ENCODE measurements at places on chromosomes 1 and 21.

DNA sequence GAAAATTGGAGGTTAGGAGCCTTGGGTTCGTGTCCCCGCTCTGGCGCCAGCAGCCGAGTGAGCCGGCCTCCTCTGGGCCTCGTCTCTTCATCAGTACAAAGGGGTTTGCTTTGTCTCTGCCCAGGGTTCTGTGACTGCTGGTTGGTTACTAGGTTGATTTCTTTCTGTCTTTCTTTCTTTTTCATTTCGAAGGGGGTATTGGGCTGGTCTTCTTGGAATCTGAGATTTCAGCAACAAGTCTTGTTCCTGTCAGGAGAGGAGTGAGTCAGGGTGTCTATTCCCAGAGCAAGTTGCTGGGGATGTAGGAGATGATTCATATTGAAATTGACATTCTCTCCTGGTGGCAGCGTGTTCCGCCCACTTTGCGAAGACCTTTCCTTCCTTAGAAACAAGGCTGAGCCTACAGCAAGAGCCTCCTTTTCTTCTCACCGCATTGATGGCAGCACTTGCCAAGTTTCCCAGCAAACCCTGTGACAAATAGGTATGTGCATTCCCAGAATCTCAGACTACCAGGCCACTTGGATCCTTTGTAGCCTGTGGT, 79.2 kb downstream of the MAN1C1 start:
- DNase-seq, result no peak

DNA sequence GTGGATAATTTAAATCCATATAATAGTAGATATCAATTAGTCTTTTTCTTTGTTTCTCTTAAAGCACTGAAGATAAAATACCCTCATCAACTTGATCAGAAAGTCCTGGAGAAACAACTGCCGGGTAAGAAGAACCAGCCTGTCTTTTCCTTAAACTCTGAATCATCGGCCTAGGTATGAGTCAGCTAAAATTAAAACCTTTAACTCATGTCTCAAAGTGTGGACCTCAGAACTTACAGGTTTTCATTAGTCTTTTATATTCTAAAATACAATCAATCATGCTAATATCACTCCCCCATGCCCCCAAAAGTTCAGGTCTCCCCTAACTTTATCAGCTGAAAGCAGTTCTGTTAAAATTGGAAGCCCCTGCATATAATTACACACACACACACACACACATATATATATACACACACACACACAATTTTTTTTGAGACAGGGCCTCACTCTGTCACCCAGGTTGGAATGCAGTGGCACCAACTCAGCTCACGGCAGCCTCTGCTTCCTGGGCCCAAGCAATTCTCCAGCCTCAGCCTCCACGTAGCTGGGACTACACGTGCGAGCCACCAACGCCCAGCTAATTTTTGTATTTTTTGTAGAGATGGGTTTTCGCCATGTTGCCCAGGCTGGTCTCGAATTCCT, 61.3 kb downstream of the B3GALNT2 start:
- no peak for DNase-seq

- DNase-seq, result no peak
Measured at GRCh38 chr1:55378582-55378981, 163.4 kb upstream of the USP24 start.

GRCh38 chr1:3206696-3207095, 137.7 kb downstream of the PRDM16 start:
- no peak for DNase-seq

- no peak for DNase-seq
Measured at GRCh38 chr1:196609370-196609737, 1.1 kb upstream of the KCNT2 start.

DNA sequence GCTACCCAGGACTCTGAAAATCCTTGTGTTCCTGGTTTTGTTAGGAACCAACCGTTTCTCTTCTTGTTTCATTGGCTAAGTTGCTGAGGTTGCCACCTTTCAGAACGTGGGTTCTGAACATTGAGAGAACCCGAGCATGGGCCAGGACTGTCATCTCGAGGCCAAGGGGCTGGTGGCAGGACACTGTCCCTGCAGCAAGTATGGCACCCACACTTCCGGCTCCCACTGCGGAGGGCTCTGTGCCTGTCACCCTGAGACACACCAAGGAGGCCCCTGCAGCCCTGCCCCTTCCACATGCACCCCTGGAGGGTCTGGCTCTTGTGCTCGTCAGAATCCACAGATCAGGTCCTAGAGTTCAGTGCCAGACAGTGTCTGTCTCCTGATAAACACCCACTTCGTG, 39.1 kb upstream of the LRRC3 start:
- no peak for DNase-seq

DNA sequence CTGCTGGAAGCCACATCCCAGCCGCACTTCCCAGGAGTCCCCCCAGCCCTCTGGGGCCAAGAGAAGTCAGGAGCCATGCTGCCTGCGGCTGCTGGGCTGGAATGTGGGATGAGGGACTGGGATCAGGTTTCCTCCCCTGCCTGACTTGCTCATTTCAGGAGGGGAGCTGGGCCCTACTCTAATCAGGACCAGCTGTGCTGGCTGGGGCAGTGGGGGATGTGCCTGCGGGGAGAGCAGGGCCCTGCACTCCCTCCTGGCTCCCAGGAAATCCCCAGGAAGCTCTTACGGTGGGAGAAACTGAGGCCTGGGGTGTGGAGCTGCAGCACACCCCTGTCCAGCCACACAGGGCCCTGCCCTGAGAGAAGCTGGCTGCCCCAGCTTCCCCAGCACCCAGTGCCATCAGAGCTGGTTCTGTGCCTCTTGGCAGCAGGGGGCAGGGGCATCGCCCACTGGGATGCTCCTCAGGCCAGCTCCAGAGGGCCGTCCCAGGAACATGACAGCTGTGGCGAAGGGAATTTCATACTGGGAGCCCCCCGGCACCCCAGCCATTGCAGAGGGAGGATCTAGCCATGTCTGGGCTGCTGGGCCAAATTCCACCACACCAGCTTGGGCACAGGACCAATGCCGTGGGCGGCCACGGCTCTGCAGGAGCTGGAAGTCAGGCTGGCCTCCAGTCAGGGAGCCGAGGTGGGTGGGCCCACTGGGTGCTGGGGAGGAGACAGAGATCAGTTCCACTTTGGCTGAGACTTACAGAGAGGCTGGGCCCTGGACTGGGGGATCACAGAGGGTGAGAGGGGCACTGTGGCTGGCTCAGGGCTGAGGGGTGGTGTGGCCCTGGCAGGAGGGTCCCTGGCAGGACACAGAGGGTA, 21.3 kb upstream of the PRSS38 start:
- DNase-seq, result no peak

- DNase-seq, result no peak
Measured at GRCh38 chr1:66542314-66542713, 8.4 kb downstream of the SGIP1 start.

GRCh38 chr1:33259879-33260278, 3.6 kb downstream of the ZNF362 start:
- no peak for DNase-seq

- DNase-seq, result no peak
Measured at GRCh38 chr1:203127666-203128430, at the start of gene ADORA1. ADORA1 (plus strand) TSS chr1:203127726; CDS start chr1:203128842, 1,116 bp downstream.

DNA sequence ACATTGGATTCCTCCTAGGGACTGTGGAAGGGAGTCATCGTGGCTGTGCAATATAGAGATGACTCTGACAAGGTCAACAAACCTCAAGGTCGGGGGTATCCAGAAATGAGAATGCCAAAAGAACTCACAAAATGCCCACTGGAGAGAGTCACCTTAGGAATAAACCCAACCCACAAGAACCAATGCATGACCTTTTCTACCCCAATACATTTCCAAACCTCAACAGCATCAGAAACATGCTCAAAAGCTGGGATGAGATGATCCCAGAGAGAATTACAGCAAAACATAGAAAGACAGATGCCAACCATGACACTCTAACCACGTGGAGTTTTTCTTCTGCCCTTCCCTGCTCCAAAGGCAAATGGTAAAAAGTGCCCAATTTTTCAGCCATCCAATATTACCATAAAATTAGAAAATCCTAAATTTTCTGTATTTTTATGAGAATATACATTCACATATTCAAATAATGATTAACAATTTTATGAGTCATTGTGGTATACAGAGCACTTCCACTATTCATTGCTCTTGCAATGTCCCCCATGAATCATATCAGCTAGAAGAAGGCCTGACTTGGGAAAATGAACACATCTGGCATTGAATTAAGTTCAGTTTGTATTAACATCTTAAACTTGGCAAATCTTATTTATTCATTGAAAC, 88.2 kb upstream of the PALMD start:
- DNase-seq, result no peak

DNA sequence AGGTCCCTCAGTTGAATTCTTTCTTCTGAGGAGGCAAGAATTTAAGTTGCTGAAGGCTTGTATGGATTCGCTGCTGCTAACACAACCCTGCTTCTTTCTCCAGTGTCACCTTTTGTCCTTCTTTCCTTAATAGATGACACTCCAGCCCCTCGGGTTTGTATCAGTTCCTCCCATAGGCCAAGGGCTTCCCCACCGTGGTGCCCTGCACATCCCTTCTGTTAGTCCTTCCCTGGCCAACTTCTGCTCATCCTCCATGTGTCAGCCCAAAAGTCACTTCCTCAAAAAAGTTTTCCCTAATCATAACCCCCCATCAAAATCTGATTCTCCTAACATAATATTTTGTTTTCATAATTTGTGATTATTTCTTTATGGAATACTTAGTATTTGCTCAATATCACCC, 190.4 kb downstream of the RHOU start:
- DNase-seq, result no peak

GRCh38 chr1:50491142-50491541, 67.9 kb upstream of the DMRTA2 start:
- DNase-seq, result no peak

- no peak for DNase-seq
Measured at GRCh38 chr21:27796106-27796505, 829.2 kb upstream of the ADAMTS5 start.

GRCh38 chr21:46598581-46599572, 6.0 kb downstream of the S100B start:
- no peak for DNase-seq

- DNase-seq, result no peak
Measured at GRCh38 chr1:112714313-112715263, 544 bp downstream of the PPM1J start.

- no peak for DNase-seq
Measured at GRCh38 chr1:57848406-57848805, 424.5 kb upstream of the DAB1 start.

DNA sequence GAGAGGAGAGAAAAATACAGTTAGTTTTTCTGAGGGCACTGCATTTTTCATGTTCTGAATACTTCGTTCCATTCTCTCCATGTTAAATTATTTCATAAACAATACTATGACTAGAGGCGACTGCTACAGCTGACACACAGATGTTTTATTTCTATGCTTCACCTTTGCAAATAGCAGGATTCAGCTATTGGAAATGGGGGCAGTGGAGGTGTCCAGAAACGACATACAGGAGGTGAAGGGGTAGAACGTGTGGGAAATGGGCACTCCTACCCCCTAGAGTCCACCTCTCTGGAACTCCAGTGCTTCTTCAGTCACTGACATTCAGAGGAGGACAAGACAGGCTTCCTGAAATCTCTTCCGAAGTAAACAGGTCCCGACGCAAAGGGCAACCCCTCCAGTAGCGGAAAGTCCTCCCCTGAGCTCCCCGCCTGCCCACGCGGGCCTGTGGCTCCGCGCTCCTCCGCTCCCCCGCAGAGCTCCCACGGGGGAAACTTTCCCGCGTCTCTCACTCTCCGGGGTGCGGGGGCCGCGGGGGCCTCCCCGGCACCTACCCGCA, 480 bp downstream of the DPYD start:
- no peak for DNase-seq

- DNase-seq, result no peak
Measured at GRCh38 chr1:241593186-241593585, 47.0 kb downstream of the CHML start.

DNA sequence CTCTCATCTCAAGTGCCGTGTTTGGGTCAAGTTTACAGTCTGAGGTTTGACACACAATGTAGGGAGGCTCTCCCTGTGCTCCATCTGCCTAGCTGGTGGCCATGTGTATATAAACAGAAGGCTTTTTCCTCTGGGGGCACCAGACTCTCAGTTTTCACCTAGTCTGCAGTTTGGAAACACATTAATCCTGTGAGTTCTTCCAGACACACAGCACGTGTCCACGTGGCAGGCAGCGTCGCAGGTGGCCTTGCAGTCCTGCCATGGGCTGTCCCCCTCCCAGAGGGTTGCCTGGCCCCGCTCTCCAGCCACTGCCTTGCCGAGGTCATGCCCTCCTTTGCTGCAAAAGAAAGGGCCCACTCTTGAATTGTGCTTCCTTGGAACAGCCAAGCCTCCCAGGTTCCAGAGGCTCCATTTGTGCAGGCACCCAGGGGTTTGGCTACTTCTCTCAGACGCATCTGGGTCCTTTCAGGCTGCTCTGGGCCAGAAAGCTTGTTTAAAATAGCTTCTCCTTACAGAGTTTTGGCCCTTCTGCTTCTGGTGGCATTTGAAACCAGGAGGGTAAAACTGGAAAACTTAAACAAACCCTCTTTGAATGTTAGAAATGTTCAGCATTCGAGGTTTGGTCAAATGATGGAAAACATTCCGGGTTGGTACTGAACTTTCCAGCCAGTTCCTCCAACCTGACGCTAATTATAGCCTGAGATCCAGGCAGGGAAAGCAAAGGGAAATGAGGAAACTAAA, 4.4 kb upstream of the RUNX1 start:
- DNase-seq, result no peak

- no peak for DNase-seq
Measured at GRCh38 chr1:229567109-229567868, 8.8 kb upstream of the ABCB10 start.

DNA sequence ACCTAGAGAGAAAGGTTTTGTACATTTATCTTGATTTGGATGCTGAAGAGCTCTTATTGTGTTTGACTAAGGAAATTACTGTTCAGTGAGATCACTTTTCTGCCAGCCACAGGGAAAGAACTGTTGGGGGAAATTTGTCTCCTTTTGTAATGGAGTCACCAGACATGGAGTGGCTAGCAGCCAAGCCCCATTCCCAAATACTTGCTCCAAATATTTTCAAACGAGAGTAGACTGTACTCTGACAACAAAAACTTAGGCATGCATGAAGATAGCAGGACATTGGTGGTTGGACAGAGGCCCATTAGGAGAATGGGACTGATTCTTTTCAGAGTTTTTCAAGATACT, 21.1 kb downstream of the IPO9 start:
- DNase-seq, result no peak

DNA sequence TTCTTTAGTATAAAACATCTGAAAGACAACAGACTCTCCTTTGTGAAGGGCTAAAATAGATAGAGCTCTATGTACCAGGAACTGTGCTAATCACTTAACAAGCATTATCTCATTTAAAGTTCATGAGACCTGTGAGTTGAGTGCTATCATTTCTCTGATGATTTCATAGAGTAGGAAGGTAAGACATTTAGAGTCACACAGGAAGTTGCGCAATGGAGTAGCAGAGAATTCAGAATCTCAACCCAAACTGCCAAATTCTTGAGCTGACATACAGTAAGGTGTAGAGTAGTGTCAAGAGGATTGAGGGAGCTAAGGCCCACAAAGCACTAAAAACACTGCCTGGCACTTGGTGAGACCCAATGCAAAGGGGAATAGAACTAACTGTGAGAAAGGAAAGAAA, 384.3 kb downstream of the NTNG1 start:
- DNase-seq, result no peak

DNA sequence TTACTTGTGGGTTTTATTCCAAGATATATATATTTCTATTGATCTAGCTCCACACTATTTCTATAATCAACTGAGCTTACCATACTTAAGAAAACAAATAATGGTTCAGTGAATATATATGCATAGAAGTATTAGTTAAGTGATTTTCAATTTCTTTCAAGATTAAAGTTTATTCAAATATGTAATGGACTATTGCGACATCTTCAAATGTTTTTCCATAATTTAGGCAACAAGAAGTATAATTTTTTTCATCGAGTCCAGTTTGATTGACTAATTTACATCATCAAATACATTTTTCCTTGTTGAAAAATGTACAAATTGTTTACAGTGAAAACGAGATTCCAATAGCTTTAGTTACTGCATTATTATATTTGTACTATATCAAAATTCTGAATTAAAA, 528.6 kb downstream of the PTPRC start:
- no peak for DNase-seq
